ENCODE measurements at places on chromosomes 7 and 10.
A peak's percentile ranks its signal among the peaks of the same experiment; 100 is the strongest.

DNA sequence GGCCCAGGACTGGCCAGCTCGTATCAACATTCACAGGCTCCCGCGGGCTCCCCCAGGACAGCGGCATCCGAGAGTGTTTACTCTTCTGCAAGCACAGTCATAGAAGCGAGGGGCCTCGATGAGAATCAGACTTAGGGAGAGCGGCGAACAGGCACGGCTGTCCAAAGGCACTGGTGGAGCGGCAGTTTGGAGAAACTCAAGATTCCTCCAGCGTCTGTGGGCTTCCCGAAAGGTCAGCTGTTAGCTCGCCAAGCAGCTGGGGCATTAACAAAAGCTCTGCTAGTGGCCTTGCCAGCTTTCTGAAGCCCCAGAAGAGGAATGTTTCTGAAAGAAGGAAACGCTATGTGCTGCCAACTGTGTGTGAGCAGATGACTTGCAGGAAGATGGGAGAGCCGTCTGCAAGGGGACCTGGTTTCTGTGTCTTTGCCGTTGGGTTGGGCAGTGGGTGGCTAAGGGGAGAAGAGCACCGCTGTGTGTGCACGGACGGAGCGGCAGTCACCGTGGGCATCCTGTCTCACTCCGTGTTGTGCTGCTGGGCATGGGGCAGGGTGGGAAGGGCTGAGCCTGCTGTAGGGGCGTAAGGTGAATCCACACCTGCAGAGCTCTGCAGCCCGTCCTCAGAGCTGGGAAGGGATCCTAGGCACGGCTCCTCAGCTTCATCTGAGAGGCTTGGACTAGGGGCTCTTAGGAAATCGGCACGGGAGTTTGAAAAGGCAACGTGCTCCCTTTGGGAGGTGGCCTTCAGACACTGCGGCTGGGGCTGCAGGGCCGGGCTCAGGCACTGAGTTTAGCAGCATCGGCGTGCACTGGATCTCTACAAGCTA, 42.1 kb downstream of the AMZ1 start:
- peak; percentile 74 for DNase-seq

- DNase-seq: no peak
These were observed 62.8 kb downstream of the ZEB1 start for GRCh38 chr10:31381766-31382316.

DNA sequence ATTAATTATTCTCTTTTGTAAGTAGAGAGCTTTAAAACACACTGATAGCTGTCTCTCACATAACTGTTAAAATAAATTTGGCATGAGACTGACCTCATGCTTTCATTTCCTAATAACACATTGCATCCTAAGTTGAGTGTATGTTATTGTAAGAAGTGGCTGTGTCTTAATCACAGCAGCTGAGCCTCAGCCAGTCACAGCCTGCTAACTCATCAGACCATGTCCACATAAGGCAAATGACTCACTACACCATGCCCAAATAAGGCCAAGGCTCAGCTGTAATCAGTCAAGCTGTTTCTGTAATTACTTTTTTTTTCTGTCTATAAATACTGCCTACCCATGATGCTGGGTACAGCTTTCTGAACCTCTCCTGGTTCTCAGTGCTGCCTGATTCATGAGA, 860.9 kb downstream of the XPNPEP1 start:
- no peak for DNase-seq

GRCh38 chr7:47765373-47765979, 182.8 kb downstream of the PKD1L1 start:
- DNase-seq: no peak

DNA sequence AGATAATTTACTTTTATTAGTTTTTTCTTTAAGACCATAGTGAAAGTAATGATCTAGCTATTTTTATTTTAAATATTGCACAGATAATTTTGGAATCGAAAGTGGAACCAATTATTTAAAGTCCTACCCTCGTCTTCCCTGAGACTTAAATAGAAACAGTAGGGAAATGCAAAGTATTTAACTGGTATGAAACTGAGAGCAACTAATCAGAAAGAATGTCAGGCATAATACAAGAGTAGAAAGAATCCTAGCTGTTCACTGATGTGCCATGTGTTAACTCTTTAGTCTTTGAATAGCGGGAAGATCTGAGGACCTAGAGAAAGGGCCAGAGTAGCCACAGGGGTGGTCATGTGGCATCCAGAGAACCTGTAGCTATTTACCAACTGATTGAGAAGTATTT, 630.0 kb downstream of the NRG3 start:
- no peak for DNase-seq

- DNase-seq: no peak
These were observed 21.5 kb downstream of the SFMBT2 start for GRCh38 chr10:7389346-7389745.

- DNase-seq: no peak
These were observed 141.0 kb downstream of the C1GALT1 start for GRCh38 chr7:7323352-7323751.

- DNase-seq: no peak
These were observed 90.7 kb downstream of the CALD1 start for GRCh38 chr7:134870156-134870555.

- no peak for DNase-seq
These were observed 142.8 kb downstream of the ADK start for GRCh38 chr10:74293686-74294371.

GRCh38 chr7:29471444-29472138, 92.0 kb upstream of the PRR15 start:
- no peak for DNase-seq

Data from amygdala (tissue), 56 donors.